Activated CD4-positive, CD25-positive, alpha-beta regulatory T cell treated with anti-CD3 and anti-CD28 coated beads, Interleukin-2, amount 50 U/mL, for 72 hours (primary cell): ENCODE measurements at places on chromosomes 13 and 19.

DNA sequence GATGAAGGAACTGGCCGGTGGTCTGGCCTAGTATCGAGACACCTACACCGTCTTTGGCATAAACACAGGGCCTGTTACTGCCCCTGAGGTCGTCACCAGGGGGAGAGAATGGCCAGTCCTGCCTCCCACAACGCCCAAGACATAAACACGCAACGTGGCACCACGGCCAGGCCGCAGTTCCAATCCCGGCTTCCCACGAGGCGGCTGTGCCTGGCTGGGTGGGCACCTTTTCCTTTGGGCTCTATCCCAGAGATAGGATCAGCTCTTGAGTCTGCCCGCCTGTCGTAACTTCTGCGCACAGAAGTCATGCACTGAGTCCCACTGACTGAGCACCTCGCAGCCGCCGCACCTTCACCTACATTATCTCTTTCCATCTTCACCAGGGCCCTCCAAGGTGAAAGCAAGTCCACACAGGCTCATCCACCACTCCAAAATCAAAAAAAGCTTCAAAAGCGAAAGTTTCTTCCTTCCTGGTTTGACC, 1.1 kb downstream of the MIER2 start:
- DNase-seq, result no peak

DNA sequence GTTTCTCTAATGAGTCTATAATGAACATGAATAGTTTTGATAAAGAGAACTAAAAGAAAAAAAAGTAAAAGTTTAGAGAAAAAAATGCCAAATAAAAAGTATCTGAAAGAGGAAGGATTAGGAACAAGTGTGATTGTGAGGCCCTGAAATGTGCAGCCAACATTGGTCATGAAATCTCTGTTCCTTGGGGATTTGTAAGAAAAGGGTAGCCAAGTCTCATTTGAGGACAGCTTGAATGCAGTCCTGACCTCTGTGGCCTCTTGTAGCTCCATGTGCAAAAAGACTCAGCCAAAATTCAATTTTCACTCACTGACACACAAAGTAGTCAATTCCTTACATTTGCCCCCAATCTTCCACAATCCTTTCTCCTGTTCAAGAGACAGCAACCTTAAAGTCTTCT, 167.9 kb downstream of the KLF12 start:
- no peak for DNase-seq

- no peak for DNase-seq
These were observed 28.8 kb upstream of the RCBTB2 start for GRCh38 chr13:48561466-48562235.

- no peak for DNase-seq
These were observed 289.7 kb downstream of the SLITRK6 start for GRCh38 chr13:85509512-85509911.

- no peak for DNase-seq
These were observed 10.1 kb downstream of the NANOS3 start for GRCh38 chr19:13887018-13887436.

DNA sequence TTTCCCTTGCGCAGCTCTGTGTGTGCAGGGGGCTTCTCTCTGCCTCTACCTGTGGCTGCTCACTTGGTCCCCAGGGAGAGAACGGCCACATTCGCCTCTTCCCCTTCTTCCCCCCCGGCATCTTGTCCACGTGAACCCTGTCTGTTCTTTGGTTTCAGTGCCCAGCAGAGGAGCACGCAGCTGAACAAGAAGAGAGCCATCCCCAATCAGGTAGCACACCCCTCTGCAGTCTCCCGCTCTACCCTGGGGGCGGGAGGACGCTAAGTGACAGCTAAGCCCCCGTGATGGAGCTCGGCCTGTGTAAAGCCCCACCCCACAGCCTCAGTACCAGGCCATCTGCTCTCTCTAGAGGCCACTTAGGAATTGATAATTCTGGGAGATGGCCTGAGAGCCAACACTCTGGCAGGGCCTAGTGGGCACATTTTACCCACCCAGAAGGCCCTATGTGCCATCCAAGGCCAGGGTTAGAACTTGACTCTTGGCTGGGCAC, 30.2 kb downstream of the TMED1 start:
- DNase-seq, result no peak

DNA sequence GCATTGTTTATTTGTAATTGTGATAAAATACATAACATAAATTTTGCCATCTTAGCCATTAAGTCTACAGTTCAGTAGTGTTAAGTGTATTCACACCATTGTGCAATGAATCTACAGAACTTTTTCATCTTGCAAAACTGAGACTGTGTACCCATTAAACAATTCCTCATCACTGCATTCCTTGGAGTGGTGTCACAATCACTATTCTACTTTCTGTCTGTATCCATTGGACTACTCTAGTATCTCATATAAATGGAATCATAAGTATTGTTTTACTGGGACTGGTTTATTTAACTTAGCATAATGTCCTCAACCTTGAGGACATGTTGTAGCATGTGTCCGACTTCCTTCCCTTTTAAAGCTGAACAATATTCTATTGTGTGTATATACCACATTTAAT, 36.8 kb downstream of the UFM1 start:
- no peak for DNase-seq

DNA sequence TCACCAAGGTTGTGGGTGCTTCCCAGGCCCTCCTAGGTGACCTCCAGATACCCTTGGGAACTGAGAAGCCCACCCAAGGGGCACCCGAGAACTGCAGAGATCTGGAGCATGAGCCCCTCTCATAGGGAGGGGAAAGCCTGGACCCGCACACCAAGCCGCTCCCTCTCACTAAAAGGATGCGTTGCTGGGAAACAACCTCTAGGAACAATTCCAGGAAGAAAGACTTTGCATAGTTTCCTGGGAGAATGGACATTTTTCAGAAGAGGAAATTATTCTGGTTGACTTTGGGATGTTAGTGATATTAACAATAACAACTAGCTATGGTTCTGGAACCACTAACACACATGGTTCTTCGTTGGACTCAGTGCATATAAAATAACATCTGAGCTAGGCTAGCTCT, 64.6 kb downstream of the SLC7A1 start:
- no peak for DNase-seq
